Activated CD4-positive, CD25-positive, alpha-beta regulatory T cell (primary cell): ENCODE measurements at places on chromosomes 7 and 10.

GRCh38 chr7:40097728-40098127 is 36.7 kb downstream of the MPLKIP start:
- no peak for DNase-seq

DNA sequence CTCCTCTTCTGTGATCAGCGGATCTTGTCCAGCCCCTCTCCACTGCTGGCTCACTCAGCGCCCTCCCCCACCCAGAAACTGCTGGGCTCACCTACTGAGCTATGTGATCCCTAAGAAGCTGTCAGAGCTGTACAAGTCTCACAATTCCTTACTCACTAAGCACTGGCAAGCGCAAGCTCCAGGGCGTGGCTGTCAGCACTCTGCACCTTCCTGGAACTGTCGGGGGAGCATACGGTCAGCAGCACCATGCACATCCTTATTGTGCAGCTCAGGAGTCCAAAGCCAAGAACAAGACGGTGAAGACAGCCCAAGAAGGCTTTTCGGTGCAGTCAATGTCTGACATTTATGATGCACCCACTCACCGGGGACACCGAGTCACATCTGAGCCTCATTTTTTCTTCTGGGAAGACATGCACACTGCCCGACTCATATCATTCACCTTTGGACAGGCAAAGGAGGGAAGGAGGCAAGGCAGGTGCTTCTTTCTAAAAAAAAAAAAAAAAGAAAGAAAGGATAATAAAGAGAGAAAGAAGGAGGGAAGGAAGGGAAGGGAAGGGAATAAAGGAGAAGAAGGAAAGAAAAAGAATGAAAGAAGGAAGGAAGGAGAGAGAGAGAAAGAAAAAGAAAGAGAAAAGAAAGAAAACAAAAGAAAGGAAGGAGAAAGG is 56.3 kb downstream of the ASB13 start:
- no peak for DNase-seq

DNA sequence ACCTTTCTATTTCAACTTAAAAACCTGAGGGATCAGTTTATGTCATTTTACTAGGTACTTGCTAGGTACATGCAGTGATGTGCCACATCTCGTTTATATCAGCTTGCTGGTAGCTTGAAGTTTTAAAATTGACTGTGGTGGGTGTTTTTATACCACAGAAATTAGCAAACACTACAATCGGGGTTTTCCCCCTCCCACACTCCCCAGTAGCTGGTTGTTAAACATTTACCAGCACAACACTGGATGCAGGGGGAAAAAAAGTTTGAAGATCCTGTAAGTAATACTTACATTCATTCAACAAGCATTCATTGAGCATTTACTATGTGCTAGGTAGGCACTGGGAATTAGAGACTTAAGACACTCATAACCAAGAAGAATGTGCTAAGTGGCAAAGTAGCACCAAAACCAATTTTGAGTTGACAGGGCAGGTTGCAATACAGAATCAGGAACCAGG is 32.6 kb downstream of the USP6NL start:
- DNase-seq = no peak

DNA sequence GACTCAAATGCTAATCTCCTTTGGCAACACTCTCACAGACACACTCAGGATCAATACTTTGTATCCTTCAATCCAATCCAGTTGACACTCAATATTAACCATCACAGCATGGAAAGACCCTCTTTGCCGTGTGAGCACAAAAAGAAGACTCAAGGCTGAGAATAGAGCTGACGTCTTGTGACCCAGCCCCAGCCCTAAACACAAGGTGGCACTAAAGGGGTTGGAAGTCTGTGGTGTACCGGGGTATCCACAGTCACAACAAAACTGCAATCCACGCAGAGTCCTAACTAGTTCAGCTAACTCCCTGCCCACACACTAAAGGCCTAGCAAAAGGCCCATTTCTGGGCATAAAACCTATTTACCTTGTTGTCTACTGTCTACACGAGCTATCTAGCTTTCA is 200.1 kb downstream of the ACTR3B start:
- DNase-seq = no peak

- DNase-seq = no peak
These were observed 749.4 kb downstream of the SUGCT start for GRCh38 chr7:40884241-40884640.

- no peak for DNase-seq
These were observed 47.2 kb downstream of the PRF1 start for GRCh38 chr10:70555371-70555770.

- DNase-seq = no peak
These were observed 32.1 kb upstream of the RHEB start for GRCh38 chr7:151551820-151552219.

DNA sequence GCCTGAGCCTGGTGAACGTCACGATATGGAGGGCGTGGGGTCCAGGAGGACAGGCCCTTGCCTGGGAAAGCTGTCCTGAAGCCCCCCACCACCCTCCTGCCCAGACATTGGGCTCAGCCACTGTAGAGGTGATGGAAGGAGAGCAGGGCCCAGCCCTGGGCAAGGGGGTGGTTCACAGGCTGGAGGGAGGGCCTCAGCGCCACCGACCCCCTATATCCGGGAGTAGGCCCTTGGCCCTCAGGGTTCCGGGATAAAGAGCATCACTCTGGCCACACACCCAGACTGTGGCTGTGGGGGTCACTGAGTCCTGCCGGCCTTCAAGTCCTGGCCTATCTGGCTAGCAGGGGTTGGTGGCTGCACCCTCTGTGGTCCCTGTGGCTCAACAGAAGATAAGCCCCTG is 55.3 kb upstream of the GTF2IRD1 start:
- no peak for DNase-seq

GRCh38 chr7:76179686-76180085 is 22.0 kb upstream of the SRRM3 start:
- no peak for DNase-seq

DNA sequence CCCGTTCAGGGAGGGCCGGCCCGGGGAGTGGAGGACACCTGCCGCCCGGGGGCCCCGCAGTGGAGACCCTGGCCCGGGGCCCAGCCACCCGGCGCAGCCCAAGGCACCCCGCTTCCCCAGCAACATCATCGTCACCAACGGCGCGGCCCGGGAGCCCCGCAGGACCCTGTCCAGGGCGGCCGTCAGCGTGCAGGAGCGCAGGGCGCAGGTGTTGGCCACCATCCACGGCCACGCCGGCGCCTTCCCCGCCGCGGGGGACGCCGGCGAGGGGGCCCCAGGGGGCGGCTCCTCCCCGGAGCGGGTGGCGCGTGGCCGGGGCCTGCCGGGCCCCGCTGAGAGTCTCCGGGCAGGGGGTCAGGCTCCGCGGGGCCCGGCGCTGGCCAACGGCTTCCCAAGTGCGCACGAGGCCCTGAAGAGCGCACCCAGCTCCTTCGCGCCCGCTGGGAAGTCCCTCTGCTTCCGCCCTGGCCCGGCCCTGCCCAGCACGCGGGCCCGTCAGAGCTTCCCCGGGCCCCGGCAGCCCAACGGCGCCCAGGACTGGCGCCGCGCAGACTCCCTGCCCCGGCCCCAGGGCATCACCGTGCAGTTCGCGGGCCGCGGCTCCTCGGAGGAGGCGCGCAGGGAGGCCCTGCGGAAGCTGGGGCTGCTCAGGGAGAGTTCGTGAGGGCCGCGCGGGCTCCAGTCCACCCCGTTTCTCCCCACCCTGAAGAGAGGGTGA is 46.7 kb downstream of the PROSER2 start:
- DNase-seq = no peak

GRCh38 chr10:48765039-48765438 is 80.4 kb downstream of the WDFY4 start:
- no peak for DNase-seq

- DNase-seq = no peak
These were observed 56.5 kb downstream of the PLXDC2 start for GRCh38 chr10:19872504-19873271.

GRCh38 chr7:100965723-100966541 is 3.4 kb upstream of the MUC12 start:
- DNase-seq = no peak

DNA sequence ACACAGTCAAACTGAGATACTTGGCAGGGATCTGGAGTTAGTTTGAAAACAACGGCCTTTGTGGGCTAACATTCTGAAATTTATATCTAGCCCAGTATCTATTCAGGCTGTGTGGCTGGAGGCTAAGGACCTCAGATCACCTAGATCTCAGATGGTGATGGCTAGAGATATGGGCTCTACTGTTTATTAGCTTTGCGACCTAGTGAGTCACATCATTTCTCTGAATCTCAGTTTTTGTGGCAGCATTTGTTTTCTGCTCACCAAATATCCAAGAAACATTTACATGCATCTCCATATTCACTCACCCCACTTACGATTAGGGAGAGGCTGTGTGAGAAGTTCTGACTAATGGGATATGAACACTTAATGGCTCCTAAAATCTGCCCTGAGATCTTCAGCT is 503.9 kb downstream of the KIF20B start:
- DNase-seq = no peak

DNA sequence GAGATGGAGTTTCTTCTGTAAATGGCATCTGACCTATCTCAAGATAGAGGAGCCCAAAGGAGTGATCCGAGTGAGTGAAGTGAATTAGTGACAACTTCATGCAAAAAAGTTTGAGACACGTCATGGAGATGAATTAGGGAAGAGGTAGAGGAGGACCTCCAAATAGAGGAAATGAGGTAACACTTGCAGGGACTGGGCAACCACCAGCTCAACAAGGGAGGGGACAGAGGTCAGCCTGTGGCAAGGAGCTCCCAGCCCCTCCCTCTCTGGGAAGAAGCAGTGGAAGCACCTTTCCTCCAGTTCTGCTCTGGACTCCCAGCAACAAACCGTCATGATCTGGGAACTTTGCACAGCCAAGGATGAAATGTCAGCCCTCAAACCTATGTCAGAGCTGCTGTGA is 83.5 kb upstream of the IKZF1 start:
- no peak for DNase-seq

GRCh38 chr10:85655411-85655810 is 711.2 kb downstream of the GRID1 start:
- DNase-seq = no peak

DNA sequence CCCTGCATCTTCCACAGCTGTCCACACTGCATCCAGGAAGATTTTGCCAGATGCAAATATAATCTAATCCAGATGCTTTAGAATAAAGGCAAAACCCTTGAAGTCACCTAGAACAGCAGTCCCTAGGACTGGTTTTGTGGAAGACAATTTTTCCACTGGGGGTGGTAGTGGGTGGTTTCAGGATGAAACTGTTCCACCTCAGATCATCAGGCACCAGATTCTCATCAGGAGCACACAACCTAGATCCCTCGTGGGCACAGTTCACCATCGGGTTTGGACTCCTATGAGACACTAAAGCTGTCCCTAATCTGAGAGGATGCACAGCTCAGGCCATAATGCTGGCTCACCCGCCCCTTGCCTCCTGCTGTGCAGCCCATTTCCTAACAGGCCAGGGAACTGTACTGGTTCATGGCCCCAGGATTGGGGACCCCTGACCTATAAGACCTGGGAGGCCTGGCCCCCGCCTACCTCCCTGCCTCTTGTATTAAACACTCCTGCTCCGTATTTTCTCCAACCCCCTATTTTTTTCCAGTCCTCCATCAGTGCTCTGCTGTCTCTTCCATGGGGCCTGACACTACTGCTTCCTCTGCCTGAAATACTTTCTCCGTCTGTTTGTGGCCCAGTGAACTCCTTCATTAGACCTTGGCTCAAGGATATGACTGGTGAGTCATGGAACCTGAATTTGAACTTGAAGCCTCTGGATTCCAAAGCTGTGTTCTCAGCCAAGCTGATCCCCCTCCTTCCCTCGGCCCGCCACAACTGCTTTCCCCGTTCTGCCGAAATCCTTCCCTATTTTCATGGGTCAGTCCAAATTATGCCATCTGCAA is 79.9 kb upstream of the RHEB start:
- no peak for DNase-seq

- no peak for DNase-seq
These were observed 1.2 kb downstream of the SUV39H2 start for GRCh38 chr10:14879928-14880193.

GRCh38 chr7:151558575-151558974 is 38.9 kb upstream of the RHEB start:
- DNase-seq = no peak

DNA sequence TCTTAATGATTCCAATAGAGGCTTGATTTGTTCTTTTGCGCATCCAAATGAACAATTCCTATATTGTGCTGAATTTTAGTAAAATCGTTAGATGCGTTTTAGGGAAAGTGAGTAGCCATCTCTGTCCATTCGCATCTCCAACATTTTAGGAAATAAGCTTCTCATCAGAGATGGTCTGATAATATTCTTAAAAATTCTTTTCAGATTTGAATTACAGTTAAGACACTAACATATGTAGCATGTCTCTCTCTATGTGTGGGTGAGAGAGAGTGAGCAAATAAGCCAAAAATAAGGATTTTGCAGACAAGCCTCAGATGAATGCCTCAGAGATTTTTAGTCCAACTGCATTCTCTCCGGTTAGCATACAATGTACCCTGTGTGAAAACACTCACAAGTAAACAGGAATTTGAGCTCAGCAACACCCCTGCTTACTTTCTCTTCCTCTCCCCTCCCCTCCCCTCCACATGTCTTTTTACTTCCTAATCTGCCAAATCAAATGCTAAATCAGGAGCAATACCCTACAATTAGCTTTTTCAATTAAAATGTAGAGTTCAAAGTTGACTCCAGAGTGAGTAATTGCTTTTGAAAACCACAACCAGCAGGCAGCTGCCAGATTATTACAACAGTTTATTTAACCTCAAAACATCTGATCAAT is 354.4 kb downstream of the CRPPA start:
- no peak for DNase-seq

- DNase-seq = no peak
These were observed 22.3 kb upstream of the COMMD3 start for GRCh38 chr10:22293747-22294404.

DNA sequence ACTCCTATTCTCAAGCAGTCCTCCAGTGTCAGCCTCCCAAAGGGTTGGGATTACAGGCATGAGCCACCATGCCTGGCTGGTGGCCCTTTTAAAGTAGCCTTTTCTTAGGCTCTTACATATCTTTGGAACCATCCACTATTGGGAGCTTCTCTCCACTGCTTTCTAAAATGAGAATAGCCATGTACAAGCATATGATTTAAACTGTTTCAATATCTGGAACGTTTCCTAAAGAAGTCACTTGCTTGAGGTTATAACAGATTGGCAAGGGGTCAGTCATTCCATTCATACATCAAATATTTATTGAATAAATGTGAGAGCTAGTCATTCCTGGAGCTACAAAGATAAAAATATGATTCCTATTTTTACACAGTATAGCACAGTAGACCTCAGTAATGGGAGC is 97.4 kb upstream of the LRGUK start:
- DNase-seq = no peak

- no peak for DNase-seq
These were observed 284.2 kb downstream of the C7orf25 start for GRCh38 chr7:42627626-42628025.

- no peak for DNase-seq
These were observed 68.5 kb downstream of the LRRN3 start for GRCh38 chr7:111159426-111159825.
